ENCODE measurements at places on chromosomes 1 and 21. TPM values are rescaled to one million over a fixed set of nuclear protein-coding genes. Genes with fewer than 3 reads are reported as not detected.

The RYR2 gene
- 0.03 TPM for total RNA-seq

DNA sequence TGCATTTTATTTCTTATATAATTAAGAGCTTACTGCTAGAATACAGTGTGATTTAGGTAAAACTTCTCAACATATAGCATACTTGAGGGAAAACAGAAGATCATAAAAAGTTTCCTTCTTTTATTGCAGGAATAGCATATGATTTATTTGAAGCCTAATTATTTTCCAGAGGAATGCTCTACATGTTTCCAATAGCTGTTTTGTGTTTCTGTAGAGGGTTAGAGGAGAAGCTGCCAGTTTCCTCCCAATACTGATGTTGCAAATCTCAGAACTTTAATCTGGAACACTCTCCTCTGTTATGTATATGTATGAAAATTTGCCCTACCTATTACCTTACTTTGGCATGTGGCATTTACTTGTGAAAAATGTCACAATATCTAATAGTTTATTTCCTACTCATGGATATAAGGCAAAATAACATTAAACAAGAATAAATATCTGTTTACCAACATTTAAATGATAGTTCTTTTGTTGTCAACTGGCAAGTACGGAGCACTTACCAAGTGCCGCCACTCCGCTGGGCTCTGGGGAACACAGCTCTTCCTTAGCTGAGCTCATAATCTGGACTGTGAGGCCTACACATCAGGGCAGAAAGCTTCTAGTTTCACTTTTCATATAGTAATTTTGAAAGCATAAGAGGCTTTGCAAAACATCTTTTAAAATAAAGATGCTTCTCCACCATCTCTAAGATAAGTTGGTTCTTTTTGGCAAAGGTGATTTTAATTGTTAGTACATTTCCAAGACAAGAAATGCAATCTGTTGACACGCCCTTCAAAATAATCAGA lies 239.8 kb upstream of the C1orf105 start:
- no peak for DNase-seq

GRCh38 chr1:106876384-106876783 lies 180.1 kb upstream of the PRMT6 start:
- DNase-seq: no peak

- no peak for DNase-seq
Observed at GRCh38 chr1:183520379-183520778, 48.1 kb downstream of the SMG7 start.

DNA sequence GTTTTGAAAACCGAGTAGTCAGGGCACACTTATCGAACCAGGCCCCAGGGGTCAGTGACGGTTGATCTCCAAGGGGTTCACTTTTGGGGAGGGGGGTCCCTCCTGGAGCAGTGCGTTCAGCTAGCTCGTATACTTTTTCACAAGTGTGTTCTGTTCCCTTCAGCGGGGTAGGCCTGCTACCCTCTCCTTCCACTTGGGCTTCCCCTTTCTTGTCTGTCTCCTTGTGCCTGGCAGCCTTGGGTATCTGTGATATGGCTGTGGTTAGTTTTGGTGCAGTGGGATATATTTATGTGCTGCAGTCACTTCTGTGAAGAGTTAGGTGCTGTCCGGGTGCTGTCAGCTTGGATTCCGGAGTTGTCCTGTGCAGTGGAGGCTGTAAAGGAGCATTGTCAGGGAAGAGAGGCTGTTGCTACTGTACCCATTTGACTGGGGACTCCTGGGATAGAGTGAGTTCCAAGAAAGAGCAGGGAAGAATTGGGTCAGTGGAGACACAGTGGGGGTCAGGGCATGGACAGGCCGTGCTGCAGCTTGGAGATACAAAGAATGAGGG lies 29.7 kb downstream of the ADARB1 start:
- no peak for DNase-seq

GRCh38 chr1:227892489-227893299 lies 55.0 kb downstream of the WNT9A start:
- DNase-seq: no peak

The CD1C gene
- total RNA-seq: not detected

- DNase-seq: no peak
Observed at GRCh38 chr21:43210454-43211071, 41.8 kb downstream of the CRYAA start.

- DNase-seq: no peak
Observed at GRCh38 chr1:82534996-82535395, 734.3 kb downstream of the ADGRL2 start.

GRCh38 chr21:45970674-45971615 lies 10.6 kb upstream of the COL6A1 start:
- DNase-seq: no peak

- DNase-seq: no peak
Observed at GRCh38 chr1:183884526-183884925, 79.6 kb downstream of the RGL1 start.

Data from Panc1 (cell line).